ENCODE measurements at places on chromosomes 4 and X.

DNA sequence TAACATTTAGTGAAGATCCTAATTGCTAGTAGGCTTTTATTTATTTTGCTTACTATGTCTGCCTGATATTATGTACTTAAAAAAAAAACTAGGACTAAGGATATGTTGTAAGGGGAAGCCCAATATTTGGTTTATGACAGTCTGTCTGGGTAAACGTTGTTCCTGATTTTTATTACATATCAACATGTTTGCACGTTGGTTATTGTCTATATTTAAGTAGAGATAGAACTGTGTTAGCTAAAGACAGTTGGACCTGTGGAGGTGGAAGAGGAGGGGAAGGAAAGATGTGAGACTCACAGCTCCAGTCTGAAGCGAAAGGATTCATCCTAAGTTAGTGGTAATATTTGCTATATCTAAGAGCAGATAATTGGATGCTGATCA, 90.3 kb downstream of the TMEM131L start:
- no peak overlapping the region for H3K4me3 ChIP-seq
- no peaks in the 10 kb centered on the region for H3K36me3 ChIP-seq
- H3K27me3 ChIP-seq, result no peaks in the 10 kb centered on the region

- no peak for DNase-seq
- no peaks in the 10 kb centered on the region for H3K36me3 ChIP-seq
- no peak overlapping the region for H3K27ac ChIP-seq
- no peak overlapping the region for H3K4me3 ChIP-seq
Observed at GRCh38 chrX:40088299-40088625, 9.5 kb downstream of the BCOR start.

DNA sequence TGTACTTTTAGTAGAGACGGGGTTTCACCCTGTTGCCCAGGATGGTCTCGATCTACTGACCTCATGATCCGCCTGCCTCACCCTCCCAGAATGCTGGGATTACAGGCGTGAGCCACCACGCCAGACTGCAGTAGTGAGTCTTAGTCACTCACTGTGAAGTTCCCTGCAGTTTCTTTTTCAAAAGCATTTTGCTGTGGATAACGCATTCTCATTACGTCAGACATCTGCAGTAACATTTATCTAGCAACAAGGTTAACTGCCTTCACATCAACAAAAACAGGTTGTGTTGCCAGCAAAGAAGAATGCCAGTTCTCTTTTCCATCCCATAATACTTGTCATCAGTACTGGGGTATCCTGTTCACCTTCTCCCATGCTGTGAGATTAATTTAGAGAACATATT, 164.6 kb downstream of the DHRSX start:
- H3K27ac ChIP-seq, result no peak overlapping the region
- DNase-seq, result no peak
- no peak overlapping the region for H3K4me3 ChIP-seq
- no peaks in the 10 kb centered on the region for H3K36me3 ChIP-seq

DNA sequence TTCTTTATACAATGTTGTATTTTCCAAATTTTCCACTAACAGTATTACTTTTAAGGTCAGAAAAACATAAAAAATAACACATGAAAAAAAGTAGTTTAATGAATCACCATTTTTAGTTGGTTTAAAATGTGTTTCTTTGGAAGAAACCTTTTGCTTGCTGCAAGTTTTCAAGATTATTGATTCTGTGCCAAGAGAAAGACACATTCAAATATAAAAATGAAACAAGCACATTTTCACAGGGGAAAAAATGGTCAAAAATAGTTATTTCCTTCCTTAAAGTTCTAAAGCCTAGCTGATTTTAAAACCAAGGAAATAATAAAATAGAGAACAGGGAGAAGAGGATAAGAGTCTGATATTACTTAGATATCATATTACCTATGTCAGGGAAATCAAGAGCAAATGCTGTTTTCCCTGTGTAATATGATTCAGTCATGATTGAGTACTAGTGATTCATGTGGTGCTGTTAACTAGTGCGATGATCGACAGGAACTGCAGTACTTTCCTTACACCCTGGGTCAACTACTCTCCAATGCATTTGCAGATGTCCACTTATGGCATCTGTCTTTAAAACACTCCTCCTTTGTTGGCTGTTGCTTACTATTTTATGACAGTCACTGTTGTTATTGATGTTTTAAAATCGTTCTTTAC, 103.8 kb downstream of the CAMK2D start:
- peaks cover 6% of the 10 kb centered on the region for H3K4me1 ChIP-seq
- H3K27me3 ChIP-seq, result no peaks in the 10 kb centered on the region
- no peak overlapping the region for H3K27ac ChIP-seq
- no peak for DNase-seq
- H3K4me3 ChIP-seq, result no peak overlapping the region
- no peaks in the 10 kb centered on the region for H3K36me3 ChIP-seq
